Activated CD4-positive, alpha-beta T cell treated with anti-CD3 and anti-CD28 coated beads, Interleukin-2, amount 10 ng/mL, durations not matched to agents 24 days and 14 days (primary cell): ENCODE measurements at places on chromosomes 3 and 15. TPM values are rescaled to one million over a fixed set of nuclear protein-coding genes. Genes with fewer than 3 reads are reported as not detected.
A peak's percentile ranks its signal among the peaks of the same experiment; 100 is the strongest.

Gene MAP3K13
- total RNA-seq: 11.3 and 14.5 TPM in 2 replicates

Gene TUSC7
- not detected in 2 replicates for total RNA-seq

Gene IQCF5
- total RNA-seq: not detected in 2 replicates

Gene ANKUB1
- total RNA-seq: not detected in 2 replicates

Gene SCAPER
- 24.3 and 31.0 TPM in 2 replicates for total RNA-seq

Gene KCNAB1
- not detected in 2 replicates for total RNA-seq

Gene SH3GL3
- total RNA-seq: not detected in 2 replicates

Gene MIX23
- 119 and 126 TPM in 2 replicates for total RNA-seq

Gene CHDH
- total RNA-seq: 0.62 and 0.75 TPM in 2 replicates

GRCh38 chr3:156626104-156626503, 48.3 kb upstream of the TIPARP start:
- DNase-seq: peak; percentile 53

GRCh38 chr15:66008940-66009562, 139.8 kb downstream of the RAB11A start:
- DNase-seq: no peak

DNA sequence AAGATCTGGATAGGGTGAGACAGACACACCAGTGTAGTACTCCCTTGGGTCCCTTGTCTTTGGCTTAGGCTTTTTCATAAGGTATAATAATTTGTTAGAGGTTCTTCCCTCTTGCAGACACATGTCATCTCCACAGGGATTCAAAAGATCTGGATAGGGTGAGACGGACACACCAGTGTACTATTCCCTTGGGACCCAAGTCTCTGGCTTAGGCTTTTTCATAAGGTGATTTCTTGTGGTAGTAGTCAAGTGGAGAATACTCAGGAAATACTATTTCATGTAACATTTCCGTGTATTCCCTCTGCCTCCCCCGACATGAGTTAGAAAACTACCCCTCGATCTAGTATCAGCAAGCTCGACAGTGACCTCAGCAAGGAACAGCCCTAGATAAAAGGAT, 954 bp upstream of the MAPKBP1 start:
- DNase-seq: no peak

GRCh38 chr15:100981086-100981485, 61.9 kb downstream of the LRRK1 start:
- no peak for DNase-seq

DNA sequence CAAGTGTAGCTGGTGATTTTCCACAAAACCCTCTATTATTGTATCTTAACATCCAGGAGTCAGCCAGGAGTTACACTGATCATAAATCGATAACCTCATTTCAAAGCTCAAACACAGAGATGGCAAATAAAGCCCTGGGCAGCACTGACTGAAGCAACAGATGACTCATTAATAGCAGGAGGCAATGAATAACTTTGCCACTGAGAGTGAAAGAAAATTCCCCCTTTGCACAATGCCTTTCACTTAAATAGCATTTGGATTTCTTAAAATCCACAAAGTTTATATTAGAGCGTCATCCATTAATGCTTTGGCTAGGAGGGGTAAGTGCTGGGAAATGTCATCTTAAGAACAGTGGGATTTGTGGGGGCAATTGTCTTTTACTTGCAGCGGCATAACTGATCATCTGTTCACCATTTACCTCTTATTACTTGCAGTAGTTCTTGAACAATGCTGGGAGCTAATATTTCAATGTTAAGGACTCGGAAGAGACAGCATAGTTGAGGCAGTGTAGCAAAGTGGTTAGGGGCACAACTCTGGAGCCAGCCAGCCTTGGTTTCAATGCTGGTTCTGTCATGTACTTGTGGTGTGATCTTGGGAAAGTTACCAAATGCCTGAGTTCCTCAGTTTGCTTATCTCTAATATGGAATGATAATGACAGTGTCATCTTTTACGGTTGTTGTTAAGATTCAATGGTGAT, 630.4 kb upstream of the TBL1XR1 start:
- DNase-seq: no peak

- no peak for DNase-seq
Measured at GRCh38 chr3:175735866-175736265, 876.7 kb downstream of the NAALADL2 start.

GRCh38 chr3:188780193-188781147, 391.3 kb upstream of the TPRG1 start:
- peak; percentile 13 for DNase-seq

GRCh38 chr3:13541691-13542090, 7.2 kb upstream of the FBLN2 start:
- DNase-seq: no peak

GRCh38 chr15:93210995-93211394, 122.0 kb upstream of the RGMA start:
- no peak for DNase-seq

DNA sequence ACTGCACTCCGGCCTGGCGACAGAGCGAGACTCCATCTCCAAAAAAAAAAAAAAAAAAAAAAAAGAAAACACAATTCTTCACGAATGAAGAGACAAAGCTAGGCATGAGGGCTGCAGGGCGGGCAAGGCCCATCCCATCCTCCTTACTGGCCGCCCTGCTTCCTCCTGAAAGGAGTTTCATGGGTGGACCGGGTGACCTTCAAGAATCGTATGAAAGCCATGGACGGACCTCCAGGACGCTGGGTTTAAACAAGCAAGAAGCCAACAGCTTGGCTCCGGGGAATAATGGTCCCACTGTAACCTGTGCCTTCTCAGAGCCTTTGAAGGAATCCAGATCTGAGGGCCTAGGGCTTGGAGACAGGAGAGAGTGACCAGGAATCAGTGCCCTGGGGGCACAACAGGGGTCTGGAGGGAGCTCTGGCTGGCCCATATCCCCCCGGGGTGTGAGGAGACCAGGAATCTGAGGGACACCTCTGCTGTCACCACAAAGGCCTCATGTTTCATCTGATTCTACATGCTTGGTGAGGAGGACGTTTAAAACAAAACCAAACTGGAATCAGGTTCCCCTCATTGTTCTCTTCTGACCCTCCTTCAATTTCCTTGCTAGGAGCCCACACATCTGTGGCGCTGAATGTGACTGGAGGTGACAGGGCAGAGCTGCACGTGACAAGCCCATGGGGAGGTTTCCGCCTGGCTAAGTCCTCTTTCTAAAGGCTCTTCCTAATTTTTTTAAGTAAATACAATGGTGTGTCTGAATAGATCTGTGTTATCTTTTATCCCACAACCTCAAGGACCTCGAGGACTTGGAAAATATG, 46.1 kb downstream of the WHAMM start:
- DNase-seq: no peak

DNA sequence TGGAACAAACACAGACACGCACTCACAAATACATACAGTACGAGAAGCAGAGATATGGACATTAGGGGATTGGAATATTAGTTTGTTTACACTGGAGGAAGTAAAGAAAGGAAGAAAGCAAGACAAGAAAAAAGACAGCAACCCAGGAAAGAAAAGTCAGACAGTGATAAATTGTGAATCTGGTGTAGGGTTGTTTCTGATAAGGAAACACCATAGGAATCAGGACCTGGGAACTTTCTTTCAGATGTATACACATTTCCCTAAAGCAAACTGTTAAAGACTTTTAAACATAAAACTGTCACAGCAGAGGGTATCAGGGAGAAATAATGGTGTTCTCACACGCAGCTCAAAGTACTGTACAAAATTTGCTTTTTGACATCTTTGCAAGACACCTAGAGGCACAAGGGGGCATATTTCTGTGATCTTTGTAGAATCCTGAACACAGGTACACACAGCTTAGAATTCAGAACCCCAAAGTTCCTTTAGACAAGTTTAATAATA, 153.7 kb downstream of the TUSC7 start:
- DNase-seq: no peak

- no peak for DNase-seq
Measured at GRCh38 chr3:167520266-167521005, 46.6 kb upstream of the SERPINI2 start.

GRCh38 chr15:75809986-75810750, 33.1 kb upstream of the UBE2Q2 start:
- peak; percentile 65 for DNase-seq

GRCh38 chr3:8186213-8186612, 315.4 kb upstream of the LMCD1 start:
- no peak for DNase-seq

- no peak for DNase-seq
Measured at GRCh38 chr15:42490291-42490670, 660 bp downstream of the ZNF106 start.

DNA sequence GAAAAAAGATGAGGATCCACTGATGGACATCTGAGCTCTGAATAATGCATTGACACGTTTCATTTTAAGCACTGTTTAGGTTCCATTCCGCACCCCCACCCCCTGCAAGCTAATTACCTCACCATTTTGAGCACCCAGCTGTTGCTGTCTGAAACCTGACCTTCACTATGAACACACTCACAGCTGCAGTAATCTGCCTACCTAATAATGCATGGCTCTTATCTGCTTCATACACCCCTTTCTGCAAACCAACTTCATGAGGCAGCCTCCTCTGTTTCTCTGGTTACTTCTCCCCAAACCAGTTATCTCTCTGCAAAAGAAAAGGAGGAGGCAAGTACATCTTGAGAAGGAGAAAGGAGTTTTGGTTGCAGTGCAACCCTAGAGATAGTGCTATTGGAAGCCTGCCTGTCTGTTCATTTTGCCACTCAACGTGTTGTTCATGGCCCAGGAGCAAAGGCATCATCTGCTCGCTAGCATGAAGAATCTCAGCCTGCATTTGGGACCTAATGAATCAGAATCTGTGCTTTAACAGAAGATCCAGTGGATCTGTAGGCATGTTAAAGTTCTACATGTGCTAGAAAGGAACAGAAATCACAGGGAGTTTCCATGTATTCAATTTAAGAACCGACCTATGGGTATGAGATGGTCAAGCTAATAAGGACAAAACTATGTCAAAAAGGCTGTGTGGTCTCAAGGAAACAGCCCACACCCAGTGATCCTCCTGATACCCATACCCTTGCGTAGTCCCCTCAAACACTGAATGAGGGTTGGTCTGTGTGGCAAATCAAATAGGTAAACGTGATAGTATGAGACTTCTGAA, 87.2 kb downstream of the MB21D2 start:
- DNase-seq: no peak

DNA sequence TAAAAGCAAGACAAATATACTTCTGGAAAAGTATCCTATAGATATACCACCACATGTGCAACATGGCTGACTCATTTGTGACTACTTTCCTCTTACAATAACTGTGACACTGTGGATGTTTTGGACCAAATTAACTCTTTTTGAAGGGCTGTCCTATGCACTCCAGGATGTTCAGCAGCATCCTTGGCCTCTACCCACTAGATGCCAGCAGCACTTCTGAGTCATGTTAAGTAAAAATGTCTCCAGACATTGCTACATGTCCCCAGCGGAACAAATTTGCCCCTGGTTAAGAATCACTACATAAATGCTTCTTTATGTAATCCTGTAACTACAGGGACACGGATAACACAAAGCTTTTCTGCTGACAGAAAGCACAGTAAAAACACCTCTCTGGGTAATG, 32.0 kb downstream of the RUVBL1 start:
- no peak for DNase-seq

GRCh38 chr15:100201376-100202280, 140.1 kb downstream of the ADAMTS17 start:
- DNase-seq: no peak

- no peak for DNase-seq
Measured at GRCh38 chr3:148457886-148458285, 239.8 kb upstream of the AGTR1 start.

- DNase-seq: peak; percentile 97
Measured at GRCh38 chr3:134485718-134486576, at the start of the genes ANAPC13 and CEP63. Gene ANAPC13 (minus strand): TSS chr3:134485985. CDS start chr3:134482904, 3,081 bp downstream. Gene CEP63 (plus strand): TSS chr3:134486057. CDS start chr3:134495321, 9,264 bp downstream.

DNA sequence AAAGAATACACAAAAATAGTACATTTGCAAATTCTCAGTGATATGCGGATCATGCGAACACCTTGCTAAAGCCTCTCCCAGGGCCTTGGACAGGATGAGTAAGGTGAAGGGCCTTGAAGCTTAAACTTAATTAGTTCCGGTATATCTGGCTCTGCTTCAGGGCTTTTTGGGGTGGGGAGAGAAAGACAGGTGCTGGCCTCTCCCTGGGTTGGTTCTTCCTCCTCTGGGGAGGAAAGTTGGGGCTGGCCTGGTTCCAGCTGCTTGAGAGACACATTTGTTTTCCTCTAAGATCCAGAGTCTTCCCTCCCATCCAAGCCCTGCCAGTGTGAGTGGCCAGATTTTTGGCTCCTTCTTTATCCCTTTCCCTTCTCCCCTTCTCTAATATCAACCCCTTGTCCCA, 64.7 kb upstream of the EPHB3 start:
- DNase-seq: peak; percentile 32

DNA sequence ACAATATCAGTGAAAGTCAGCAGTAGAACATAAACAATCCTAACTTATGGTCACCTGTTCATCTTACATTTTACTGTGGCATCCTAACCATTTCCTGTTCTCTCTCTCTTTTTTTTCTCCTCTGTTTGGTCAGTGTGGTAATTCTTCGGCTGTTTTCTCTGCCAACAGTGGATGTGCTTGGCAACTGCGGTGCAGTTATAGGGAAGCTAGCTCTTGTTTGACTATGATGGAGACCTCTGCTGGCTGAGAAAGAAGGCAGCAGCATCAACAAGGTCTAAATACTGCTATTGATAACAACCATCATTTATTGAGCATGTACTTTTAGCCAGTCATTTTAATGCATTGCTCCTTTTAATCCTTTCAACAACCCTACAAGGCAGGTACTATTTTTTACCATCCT, 723 bp upstream of the DRD3 start:
- no peak for DNase-seq

GRCh38 chr15:49964551-49964950, 154.5 kb downstream of the ATP8B4 start:
- DNase-seq: no peak

DNA sequence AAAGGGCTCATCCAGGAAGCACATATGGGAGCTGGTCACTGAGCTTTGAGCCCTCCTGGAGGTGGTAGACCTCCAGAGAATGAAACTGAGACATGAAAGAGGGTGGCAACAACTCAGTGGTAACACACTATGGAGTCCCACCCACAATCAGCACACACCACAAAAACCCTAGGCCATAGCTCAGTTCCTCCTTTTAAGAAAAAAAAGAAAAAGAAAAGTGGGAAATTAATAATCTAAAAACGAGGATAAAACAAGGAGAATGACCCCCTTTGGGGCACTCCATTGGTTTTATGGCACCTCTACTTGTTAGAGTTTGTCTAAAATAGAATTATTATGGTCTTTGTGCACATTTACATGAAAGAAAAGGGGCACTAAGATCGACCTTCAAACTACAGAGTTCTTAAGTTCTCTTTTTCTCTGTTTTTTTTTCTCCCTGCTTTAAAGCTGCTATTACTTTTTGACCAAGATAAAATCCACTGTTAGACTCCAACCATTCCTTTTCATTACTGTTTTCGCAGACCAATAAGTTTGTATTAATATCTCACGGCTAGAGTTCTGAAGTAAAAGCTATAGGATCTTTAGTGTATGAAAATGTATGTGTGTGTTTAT, 40.2 kb upstream of the ZBTB20 start:
- DNase-seq: no peak

- no peak for DNase-seq
Measured at GRCh38 chr15:40618906-40619305, 24.9 kb downstream of the KNL1 start.

DNA sequence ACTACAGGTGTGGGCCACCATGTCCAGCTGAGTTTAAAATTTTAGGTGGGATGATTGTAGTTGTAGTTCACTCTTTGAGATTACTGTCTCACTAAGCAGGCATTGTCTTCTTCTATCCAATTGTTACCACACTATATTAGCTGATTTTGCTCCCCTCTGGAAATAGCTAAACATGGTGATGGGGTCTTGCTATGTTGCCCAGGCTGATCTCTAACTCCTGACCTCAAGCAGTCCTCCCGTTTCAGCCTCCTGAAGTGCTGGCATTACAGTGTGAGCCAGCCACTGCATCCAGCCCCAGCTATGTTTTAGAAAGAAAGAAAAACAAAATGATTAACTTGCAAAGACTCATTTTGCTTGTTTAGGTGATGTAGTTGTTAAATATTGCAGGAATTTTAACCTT, 30.6 kb downstream of the YEATS2 start:
- DNase-seq: no peak

GRCh38 chr3:172868582-172869200, 118.2 kb downstream of the ECT2 start:
- DNase-seq: no peak
